ENCODE measurements at places on chromosomes 16 and 17. TPM values are rescaled to one million over a fixed set of nuclear protein-coding genes. Genes with fewer than 3 reads are reported as not detected.
A peak's percentile ranks its signal among the peaks of the same experiment; 100 is the strongest.

Gene GAS2L2
- not detected for total RNA-seq

Gene CLEC18A
- 1.3 TPM for total RNA-seq

Gene ASGR1
- total RNA-seq, result 3.5 TPM

Gene KCNH4
- total RNA-seq, result not detected

Gene MYH8
- not detected for total RNA-seq

Gene DHRS13
- total RNA-seq, result 17.5 TPM

Gene TP53TG3F
- total RNA-seq, result not detected

Gene HOXB5
- total RNA-seq, result 12.9 TPM

Gene LGALS9
- total RNA-seq, result 11.2 TPM

GRCh38 chr17:56939869-56940484 is 20.9 kb downstream of the COIL start:
- peak; percentile 59 for DNase-seq

GRCh38 chr16:16992975-16993765 is 477.6 kb downstream of the XYLT1 start:
- DNase-seq, result no peak

DNA sequence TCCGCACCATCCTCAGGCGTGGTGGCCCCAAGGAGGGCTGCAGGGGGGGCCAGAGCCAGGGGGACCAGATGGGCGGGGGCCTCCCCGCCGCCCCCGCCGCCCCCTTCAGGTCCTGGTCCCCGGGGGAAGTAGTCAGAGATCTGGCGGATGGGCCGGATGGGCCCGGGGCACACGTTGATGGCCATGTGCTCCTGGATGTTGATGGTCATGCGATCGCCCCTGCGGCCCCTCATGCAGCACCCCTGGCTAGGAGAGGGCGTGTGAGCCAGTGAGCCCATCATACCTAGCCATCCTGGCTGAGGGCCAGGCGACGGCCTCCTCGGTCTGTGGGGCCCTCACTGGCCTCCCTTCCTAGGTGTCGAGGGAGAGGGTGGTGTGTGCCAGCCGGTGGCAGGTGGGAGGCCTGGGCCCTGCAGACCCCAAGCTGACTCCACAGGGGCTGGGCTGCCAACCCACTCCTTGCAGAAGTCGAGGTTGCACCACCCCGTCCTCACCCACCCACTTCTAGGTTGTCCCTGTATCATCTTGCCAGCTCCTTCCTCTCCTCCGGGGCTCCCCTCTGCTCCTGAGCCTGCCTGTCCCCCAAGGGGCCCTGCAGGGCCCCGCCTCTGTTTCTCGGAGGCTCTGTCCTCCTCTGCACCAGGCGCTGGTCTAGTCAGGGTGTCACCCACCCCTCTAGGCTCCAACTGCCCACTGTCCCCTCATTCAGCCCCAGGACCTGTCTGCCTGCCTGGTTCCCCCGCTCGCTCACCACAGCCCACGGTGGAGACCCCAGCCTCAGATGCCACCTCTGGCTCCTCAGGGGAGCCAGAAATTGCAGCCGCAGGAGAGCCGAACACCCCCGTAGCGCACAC is 610 bp downstream of the DOC2A start:
- no peak for DNase-seq

DNA sequence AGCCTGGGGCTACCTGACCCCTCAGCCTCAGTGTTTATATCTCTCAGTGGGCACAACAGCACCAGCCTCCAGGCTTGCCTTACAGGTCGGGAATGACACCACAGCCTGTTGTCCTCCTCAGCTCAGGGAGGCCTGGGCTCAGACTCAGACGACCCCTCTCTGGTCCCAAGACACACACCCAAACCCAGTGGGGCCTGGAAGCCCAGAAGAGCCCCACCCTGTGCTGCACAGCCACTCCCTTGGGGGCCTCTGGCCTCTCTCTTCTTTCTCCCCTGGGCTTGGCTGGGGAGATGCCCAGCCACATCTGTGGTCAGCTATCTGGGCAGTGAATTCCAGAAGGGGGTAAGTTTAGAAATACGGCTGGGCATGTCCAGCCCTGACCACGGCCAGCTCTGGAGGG is 2.4 kb downstream of the NATD1 start:
- DNase-seq, result no peak

DNA sequence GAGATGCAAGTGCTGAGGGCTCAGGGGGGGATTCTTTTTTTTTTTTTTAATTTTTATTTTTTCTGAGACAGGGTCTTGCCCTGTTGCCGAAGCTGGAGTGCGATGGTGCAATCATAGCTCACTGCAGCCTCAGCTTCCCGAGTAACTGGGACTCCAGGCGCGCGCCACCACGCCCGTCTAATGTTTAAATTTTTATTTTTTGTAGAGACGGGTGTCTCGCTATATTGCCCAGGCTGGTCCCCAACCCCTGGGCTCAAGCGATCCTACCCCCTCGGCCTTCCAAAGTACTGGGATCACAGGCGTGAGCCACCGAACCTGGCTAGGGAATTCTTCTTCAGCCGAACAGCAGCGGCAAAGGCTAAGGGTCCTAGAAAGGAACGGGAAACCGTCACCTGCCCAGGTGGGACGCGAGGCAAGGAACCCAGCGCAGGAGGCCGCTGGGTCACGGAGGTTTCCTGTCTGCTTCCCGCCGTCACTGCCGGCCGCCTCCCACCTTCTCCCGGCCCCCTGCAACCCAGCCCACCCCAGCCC is 13.3 kb upstream of the OR1F1 start:
- DNase-seq, result no peak

- DNase-seq, result no peak
Measured at GRCh38 chr16:68770671-68771070, 33.6 kb downstream of the CDH1 start.

DNA sequence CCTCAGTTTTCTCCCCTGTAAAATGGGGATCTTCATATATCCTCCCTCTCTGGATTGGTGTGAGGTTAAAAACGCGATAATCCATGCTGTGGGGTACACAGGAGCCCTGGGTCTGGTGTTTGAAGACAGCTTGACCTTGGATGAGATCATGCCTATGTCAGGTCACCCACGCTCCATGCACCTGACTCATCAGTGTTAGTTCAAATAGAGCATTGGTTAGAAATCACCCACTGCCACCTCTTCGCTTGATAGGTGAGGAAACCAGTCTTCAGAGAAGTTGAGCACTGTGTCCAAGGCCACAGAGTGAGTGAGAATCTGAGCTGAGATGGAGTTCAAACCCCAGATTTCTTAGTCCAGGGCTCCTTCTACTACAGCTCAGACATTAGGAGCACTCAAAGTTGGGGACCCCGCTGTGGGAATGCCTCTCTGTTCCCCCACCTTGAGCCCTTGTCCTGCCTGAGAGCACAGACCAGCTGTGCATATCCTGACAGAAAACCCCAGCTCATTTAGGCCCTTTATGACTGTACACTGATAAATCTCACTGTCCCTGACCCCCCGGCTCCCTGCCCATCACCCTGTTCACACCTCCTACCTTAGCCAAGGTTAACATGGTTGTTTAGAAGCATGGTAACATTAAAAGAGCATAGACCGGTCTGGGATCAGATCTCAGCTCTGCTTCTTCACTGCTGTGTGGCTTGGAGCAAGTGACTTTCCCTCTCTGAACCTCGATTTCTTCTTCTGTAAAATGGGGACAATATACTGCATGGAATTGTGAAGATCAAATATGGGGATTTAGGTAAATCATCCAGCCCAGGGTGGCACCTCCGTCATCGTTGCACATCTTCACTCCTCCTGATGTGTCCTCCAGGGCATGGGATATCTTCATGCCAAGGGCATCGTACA is 22.4 kb upstream of the LGALS9 start:
- no peak for DNase-seq

DNA sequence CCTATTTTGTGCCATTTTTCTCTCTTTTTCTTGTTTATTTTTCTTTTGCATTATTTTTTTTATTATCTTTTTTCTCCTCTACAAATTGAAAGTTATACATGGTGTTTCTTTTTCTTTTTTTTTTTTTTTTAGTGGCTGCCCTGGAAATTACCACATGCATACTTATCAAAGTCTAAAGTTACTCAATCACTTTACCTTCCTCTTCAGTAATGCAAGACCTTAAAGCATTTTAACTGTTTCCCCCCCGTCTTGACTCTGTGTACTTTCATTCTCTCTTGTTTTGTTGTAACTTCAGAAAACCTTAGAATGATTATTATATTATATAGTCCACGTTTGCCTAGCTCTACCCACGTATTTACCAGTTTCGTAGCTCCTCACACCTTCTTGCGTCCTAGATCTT is 33.3 kb upstream of the SMPD3 start:
- DNase-seq, result no peak

- no peak for DNase-seq
Measured at GRCh38 chr16:84292011-84292410, 2.7 kb upstream of the WFDC1 start.

DNA sequence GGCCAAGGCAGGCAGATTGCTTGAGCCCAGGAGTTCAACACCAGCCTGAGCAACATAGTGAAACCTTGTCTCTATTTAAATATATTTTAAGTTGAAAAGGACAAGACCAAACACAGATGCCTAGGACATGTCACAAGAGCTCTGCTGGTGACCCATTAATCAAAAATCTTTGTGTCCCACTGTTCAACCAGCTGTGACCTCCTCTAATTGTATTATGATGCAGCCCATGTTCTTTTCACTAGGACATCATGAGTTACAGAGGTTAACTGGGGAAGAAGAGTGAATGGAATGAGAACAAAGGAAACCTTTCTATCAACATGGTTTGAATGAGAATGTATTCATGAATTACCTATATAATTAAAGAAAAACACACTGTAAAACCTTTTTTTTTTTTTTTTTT is 7.0 kb downstream of the EFTUD2 start:
- DNase-seq, result no peak

DNA sequence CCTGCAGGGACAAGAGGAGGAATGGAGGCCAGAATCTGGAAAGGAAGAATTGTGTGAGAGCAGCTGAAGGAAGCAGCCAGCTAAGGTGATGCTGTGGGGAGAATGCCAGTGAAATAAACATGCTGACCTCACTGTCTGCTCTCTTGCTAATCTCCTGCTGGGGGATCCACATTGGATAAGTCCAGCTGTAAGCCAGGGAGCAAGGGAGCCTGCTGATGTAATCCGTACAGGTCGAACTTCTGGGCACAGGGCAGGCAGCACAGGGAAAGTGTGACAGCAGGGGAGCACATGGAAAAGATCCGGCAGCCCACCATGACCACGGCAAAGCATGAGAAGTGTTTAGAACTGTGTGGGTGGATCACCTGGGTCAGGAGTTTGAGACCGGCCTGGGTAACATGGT is 7.5 kb upstream of the XPO6 start:
- DNase-seq, result no peak

DNA sequence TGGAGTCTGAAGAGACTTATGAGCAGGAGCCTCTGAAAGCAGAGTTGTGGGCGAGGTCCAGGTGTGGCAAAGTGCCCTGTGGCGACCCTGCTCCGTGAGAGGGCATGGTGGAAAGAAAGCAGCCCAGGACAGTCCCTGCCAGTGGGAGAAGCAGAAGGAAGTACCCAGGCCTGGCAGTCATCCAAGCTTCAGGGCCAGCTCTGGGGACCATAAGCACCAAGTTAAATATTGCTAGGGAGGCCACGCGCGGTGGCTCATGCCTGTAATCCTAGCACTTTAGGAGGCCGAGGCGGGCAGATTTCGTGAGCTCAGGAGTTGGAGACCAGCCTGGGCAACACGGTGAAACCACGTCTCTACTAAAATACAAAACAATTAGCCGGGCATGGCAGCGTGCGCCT is 4.9 kb upstream of the ASGR1 start:
- no peak for DNase-seq

DNA sequence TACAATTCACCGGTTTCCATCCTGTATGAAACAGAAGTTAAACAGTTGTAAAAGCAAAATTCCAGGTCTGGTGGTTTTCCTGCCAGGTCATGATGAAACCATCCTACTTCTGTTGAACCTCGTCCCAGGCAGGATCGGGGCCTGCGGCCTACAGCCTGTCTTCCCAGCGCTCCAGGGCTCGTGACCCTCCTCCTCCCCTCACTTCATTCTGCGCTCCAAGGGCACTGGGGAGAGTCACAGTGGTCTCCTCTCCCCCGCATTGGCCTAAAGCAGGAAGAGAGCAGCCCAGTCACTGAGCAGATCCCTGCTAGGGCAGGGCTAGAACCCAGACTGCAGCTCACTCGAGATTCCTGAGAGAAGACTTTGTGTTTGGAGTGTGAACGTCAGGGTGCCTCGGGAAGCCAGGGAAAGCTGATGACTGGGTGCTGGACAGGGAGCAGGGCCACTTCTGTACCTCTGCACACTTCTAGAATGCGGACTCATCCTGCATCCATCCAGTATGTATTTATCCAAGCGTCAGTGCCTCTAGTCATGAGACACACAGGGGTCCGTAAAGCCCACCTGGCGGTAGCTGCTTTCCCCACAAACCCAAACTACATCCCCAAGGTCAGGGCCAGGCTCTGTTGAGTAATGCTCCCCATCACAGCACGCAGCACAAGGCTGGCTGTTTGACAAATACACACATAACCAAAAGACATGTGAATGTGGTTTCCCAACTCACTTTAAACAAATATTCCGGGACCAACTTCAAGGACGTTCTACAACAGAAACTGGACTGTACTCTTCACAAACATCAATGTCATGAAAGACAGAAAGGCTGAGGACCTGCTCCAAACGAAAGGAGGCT is 1.7 kb upstream of the ITGAE start:
- DNase-seq, result no peak

DNA sequence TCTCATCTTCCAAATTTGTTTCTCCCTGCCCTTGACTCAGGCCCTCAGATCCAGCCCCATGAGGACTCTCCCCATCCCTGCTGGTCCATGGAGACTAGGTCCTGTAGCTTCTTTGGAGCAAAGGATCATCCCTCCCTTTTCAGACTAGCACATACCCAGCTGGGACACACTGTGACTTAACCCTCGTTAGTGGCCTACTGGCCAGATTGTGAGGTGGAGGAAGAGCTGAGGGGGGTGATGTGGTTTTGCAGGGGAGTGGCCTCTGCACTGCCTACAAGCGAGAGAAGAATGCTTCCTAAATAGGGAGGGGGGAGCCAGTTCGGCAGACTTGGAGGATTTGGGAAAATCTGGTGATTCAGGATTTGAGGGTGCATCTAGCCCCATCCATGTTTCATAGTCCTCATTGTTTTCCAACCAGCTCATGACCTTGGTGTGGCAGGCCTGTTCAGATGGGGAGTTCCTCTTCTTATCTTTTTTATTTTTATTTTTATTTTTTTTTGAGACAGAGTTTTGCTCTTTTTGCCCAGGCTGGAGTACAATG is 47.8 kb upstream of the SLC47A1 start:
- DNase-seq, result no peak

DNA sequence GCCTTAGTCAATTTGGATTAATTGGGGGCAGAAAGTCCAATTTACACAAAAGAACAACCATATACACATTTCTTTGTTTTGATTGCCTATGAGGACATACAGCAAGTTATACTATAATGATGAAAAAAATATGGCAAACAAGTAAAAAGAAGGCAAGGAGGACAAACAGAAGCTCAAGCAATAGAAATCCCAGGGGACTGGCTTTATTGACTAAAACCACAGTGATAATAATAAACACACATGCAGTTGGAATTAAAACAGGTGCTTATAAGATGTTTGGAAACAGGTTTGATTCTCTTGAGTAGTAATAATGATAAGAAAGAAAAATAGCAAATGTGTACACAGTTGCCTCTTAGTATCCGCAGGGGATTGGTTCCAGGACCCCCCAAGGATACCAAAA is 176.4 kb downstream of the SHISA9 start:
- no peak for DNase-seq

GRCh38 chr16:14095883-14096551 is 24.9 kb downstream of the MRTFB start:
- peak; percentile 71 for DNase-seq
